Aorta (tissue), 5 donors: ENCODE measurements at places on chromosomes 11 and 22. TPM values are rescaled to one million over a fixed set of nuclear protein-coding genes. Genes with fewer than 3 reads are reported as not detected.

DLG2 gene
- 2.4 TPM for polyA plus RNA-seq

NEFH gene
- polyA plus RNA-seq: not detected

EMID1 gene
- 0.69 TPM for polyA plus RNA-seq

OR8D4 gene
- polyA plus RNA-seq: not detected
